ENCODE measurements at places on chromosomes 2 and 18.

DNA sequence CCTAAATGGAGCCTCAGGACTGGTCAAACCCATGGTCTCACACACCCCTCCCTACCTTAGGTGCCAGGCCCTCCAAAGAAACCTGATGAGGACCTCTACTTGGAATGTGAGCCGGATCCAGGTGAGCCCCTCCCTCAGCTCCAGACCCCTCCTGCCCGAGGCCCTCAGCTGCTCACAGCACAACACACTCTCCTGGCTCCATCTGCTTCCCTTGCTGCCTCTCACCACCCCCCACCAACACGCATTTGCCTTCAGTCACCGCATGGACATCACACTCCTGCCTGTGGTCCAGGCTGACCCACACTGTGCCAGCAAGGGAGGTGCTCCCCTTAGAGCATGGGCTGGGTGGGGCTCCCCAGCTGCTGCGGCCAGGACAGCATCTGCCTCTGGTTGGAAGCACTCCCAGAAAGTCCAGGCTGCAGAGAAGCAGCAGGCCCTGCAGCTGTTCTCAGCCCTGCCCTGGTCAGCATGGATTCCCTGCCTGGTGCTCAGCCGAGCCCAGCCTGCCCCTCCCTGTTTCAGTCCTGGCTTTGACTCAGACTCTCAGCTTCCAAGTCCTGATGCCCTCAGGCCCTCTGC lies 15.1 kb downstream of the SH2D6 start:
- no peak for DNase-seq

DNA sequence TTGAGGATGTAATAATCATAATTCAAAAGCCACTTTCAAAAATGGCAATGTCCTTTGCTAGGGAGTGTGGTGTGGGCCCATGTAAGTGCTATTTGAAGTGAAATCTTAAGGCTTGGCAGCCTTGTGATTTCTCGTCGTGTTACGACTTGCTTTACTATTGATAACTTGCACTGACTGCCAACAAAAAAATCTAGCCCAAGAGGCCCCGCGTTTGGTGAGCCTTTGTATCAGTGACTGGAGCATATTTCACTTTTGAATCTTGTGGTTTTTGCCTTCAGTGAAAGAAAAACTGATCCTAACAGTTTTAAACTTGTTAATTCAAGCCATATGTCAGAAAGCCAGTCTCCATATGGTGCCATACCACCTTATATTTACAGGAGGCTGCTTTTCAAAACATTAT lies 248.0 kb downstream of the TMEM182 start:
- DNase-seq = no peak

GRCh38 chr2:97935719-97936161 lies 60.0 kb downstream of the TMEM131 start:
- no peak for DNase-seq

DNA sequence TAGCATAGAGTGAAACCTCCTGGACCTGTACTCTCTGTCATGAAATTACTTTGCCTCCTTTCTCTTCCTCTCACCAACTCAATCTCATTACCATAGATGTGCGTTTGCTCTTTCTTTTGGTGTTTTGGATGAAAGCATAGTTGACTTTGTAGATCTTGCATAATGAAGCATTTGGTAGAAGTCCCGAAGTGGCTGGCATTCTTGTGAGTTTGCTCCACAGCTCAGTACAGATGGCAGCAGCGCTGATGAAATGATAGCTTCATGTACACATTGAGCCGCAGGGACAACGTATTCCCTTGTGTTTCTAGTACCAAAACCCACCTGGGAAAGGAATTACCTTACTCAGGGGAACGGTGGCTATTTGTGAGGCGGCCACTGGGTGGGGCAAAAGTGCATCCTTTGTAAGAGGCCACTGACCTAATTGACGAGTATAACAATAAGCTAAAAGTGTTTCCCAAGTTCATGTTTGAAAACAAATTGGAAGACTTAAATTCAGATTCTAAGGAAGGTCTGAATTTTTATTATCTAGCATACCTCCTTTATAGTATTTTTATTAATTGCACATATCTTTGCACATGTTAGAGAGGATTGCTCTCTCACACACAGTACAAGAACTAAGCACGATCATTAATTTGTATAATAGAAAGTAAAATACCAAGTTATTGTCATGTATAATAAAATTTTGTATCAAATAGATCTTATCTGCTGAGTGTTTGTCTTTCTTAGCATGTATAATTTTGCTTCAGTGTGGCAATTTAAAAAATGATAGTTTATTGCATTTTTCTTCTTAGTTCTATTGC lies 25.4 kb upstream of the CDH7 start:
- no peak for DNase-seq

DNA sequence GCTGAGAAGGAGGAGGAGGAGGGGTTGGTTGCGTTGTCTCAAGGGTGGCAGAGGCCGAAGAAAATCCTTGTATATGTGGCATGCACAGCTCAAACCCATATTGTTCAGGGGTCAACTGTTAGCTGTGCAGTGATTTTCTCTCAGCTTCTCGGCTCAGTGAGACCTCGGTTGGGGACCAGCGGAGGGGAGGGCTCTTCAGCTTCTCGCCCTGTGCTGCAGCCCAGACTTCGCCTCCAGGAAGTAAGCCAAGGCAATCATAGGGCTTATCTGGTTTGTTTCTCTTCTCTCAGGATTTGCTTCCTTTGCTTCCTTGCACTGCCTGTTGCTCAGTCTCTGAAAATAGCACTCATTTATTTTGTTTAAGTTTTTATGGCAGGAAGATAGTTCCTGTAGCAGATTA lies 85.5 kb downstream of the SOWAHC start:
- DNase-seq = no peak

DNA sequence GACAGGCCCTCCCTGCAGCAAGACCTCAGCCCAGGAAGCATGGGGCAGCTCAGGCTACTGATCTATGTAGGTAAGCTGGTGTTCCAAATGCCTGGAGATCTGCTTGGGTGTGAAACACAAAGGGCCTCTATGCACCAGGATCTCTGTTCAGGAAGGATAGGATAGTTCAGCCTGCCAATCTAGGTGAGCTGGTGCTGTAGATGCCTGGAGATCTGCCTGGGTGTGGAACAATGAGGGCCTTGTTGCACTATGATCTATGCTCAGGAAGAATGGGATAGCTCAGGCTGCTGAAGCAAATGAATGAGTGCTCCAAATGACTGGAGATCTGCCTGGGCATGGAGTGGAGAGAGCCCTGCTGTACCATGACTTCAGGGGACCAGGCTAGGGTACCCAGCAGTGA lies 48.9 kb upstream of the MYL1 start:
- no peak for DNase-seq

DNA sequence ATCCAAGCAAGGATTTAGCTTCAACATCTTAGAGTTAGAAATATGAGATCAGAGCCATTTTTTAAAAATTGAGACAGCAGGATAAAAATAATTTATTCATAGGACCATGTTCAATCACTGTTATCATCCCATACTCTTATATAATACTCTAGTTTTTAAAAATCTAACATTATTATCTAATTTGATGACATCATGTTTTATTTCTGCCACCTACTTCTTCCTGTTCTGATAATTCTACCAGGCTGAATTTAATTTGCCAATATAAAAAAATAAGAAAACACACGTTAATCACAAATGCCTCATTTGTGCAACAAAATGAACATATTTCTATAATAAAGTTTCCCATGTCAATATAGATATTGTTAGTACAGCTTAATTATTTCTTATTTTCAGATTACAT lies 621.7 kb downstream of the KCNJ3 start:
- DNase-seq = no peak

DNA sequence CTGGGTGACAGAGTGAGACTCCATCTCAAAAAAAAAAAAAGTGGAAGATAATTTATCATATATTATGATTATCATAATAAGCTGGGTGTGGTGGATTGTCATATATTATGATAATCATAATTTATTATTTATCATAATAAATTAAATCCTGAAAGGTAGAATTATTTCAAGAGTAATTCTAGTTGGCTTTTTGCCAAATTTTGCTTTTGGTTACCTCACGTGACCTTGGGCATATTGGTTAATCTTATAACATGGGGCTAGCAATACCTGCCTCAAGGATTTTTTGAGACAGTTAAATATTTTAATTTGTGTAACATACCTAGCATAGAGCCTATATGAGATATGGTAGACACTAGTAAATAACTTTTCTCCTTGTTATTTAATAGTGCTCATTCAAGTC lies 111.3 kb upstream of the TTC27 start:
- no peak for DNase-seq

GRCh38 chr2:240958366-240959213 lies 39.8 kb upstream of the SNED1 start:
- no peak for DNase-seq

DNA sequence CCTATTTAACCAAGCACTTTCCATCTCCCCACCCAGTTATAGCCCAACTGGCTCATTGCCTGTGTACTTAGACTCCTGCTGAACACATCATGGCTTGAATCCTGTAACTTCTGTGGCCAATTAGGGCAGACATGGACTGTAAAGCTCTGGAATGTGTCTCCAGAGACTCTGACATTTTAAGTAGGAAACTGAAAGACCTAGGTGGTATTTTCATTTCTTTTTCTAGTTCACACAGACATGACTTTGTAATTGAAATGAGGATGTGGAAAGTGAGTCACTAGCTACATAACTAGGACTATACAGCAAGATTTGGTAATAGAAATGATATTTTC lies 12.2 kb downstream of the DOK1 start:
- DNase-seq = no peak

GRCh38 chr2:27988306-27988705 lies 97.8 kb downstream of the BABAM2 start:
- DNase-seq = no peak

- DNase-seq = no peak
Measured at GRCh38 chr2:242004223-242004901, 134.8 kb downstream of the RTP5 start.

GRCh38 chr2:239767021-239767905 lies 257.9 kb downstream of the NDUFA10 start:
- DNase-seq = no peak

DNA sequence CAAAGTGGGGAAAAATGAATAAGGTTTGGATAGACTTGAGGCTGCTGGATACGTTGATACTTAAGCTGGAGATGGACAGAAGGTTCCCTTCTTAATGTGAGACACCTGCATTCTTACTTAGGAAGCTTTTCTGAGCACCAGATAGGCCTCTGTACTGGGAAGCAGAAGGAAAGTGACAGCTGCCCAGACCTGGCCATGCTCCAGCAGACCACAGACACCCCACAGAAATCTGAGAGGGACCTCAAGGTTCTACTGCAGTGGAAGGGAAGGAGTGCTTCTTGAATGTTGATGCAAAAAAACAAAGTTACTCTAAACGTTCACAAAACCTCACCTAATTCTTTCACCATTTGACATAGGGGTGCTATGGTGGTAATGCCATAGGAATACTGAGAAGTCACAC lies 642.1 kb upstream of the ID2 start:
- no peak for DNase-seq

DNA sequence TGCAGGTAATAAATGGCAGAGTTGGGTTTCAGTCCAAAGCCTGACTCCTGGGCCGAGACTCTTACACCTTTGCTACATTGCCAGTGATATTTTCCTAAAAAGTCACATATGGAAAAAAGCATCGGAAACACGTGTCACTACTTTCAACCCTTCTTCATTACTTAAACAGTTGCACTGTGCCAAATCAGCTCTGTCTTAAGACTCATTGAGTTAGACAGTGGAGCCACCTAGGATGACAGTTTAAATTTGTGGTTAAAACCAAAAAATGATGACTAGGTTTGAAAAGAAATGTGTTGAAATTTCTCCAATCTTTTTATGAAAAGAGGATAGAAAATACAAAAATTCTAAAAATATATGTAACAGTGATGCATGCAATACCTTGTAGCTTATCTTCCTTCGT lies 97.5 kb downstream of the TMEM247 start:
- no peak for DNase-seq

All from stimulated activated CD4-positive, alpha-beta T cell treated with anti-CD3 and anti-CD28 coated beads, Interleukin-2, amount 100 ng/mL, for 4 hours (primary cell).